ENCODE measurements at places on chromosomes 11 and 22.

DNA sequence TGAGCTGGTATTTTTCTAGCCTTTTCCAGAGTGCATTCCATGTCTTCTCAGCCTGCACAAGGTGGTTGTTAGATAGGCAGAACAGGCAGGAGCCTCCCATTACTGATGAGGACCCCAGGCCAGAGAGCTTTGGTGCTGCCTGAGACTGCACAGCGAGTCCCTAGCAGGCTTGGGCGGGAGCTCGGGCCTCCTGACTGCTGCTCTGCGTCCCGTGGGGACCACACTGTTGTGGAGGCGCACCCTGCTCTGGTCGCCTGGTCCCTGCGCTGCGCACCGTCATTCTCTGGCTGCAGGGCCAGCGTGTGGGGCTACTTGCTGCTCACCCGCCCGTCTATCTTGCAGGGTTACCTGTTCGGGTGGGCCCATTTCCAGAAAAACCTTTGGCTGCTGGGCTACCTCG, 8.5 kb downstream of the TPCN2 start:
- DNase-seq: no peak

- DNase-seq: no peak
Measured at GRCh38 chr11:66971488-66971887, 3.6 kb upstream of the C11orf86 start.

DNA sequence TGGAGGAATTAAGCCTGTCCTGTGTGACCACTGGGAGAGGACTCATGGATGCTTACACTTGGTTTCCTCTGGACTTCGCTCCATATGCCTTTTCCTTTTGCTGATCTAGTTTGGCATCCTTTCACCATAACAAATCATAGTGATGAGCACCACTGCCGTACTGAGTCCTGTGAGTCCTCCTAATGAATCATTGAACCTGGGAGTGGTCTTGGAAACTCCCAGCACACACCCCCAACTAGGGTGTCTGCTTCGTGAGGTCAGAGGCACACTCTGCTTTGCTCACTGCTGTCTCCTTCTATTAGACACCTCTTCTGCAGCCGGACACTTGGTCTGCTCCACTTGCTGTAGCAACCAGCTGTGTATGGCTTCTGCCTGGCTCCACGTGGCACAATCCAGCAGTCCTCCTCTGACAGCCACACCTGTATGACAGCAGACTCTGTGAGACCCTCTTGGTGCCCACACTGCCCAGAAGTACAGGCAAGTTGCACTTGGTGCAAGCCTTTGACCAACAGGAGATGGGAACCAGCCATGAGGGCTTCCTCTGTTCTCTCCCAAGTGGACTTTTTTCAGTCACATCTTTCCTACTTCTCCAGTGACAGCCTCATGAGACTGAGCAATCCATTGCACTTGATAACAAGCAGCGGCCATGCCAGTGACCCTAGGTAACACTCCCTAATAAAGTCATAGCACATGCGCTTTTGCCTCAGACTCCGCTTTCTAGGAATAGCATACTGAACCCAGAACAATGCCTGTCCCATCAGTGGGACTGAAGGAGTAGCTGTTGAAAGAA, 65.0 kb upstream of the HMGXB4 start:
- no peak for DNase-seq

DNA sequence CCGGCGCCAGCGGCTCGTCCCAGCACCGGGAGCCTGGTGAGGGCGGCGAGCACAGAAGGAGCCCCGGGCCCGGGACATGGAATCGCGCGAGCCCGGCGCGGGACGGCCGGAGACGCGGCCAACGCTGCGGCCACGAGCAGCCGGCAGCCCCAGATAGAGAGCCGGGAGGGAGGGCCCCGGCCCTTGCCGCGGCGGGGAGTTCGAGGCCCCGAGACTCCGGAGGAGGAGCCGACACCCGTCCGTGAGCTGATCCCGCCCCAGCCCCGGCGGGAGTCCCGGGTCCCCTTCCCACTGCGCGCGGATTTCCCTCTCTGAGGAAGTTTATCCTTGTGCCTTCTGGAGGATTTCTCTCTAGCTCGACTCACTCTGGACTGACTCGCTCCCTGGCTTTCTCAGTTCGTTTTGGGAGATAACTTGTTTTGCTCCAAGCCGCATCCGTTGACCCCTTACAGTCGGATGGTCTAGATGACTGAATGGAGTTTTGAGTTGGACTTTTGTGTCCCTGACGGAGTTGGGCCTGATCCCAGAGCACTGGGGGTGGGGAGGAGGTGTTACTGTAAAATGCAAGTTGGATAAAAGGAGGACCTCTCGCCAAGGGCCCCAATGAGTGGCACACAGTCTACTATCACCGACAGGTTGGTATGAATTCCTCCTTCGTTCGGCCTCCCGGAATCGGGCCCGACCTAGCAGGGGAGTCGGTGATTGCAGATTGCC, 585 bp downstream of the ARHGEF12 start:
- no peak for DNase-seq

- DNase-seq: no peak
Measured at GRCh38 chr22:24271386-24271854, 789 bp downstream of the SPECC1L start.

DNA sequence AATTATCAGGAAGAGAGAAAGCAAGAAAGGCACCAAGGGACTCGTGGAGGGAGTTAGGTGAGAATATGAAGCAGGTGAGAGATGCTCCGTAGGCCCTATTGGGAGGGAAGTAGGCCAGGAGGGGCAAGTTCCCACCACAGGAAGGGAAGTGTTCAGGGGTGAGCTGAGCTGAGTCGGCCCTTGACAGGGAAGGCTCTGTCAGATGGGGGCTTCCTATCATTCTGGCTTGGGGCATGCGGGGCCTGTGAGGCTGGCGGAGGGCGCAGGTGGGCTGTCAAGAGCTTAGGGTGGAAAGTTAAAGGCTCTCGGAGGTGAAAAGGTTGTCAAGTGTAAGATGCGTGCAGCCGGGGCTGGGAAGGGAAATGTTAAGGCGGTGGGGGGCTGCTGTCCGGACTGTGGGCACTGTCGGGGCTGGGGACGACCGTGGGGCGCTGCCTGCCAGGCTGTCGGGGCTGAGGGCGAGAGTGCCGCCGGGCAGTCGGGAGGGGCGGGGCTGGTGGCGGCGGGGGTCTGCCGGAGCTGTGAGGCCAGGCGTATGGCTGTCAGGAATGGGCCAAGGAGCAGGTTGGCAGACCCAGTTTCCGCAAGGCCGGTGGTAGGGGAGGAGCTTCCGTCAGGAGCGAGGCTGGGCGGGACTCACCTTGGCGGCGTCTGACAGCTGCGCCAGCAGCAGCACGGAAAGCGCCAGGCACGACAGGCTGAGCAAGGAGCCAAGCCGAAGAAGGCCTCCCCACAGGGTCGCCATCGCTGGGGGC, 496 bp downstream of the TMEM9B start:
- no peak for DNase-seq

DNA sequence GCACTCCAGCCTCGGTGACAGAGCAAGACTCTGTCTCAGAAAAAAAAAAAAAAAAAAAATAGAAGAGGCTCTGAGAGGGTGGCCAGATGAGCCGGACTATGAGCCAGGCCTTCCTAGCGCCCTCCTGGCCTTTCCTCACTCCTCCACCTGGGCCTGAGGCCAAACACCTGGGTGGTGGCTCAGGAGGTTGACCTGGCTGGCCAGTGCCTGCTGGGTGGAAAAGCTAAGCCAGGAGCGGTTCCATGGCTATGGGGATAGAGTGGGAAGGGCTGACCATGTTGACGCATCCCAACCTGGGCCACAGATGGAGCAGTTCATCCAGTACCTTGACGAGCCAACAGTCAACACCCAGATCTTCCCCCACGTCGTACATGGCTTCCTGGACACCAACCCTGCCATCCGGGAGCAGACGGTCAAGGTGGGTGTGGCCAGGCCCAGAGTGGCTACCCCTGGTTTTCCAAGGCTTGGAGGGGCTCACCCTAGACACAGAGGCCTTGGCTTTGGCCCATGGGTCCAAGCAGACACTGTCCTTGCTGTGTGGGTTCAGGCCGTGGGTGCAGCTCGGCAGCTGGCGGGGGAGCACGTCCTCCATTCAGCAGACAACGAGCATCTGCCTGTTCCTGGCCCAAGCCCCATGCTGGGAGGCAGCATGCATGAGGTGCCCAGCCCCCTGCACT, 7.6 kb downstream of the SCYL1 start:
- DNase-seq: no peak
